ENCODE measurements at places on chromosomes 2 and 18.

- ATAC-seq, result peak; percentile 23
Measured at GRCh38 chr2:20221555-20221973, 3.4 kb downstream of the SDC1 start.

- no peak for ATAC-seq
Measured at GRCh38 chr2:38095079-38095995, 19.4 kb upstream of the CYP1B1 start.

DNA sequence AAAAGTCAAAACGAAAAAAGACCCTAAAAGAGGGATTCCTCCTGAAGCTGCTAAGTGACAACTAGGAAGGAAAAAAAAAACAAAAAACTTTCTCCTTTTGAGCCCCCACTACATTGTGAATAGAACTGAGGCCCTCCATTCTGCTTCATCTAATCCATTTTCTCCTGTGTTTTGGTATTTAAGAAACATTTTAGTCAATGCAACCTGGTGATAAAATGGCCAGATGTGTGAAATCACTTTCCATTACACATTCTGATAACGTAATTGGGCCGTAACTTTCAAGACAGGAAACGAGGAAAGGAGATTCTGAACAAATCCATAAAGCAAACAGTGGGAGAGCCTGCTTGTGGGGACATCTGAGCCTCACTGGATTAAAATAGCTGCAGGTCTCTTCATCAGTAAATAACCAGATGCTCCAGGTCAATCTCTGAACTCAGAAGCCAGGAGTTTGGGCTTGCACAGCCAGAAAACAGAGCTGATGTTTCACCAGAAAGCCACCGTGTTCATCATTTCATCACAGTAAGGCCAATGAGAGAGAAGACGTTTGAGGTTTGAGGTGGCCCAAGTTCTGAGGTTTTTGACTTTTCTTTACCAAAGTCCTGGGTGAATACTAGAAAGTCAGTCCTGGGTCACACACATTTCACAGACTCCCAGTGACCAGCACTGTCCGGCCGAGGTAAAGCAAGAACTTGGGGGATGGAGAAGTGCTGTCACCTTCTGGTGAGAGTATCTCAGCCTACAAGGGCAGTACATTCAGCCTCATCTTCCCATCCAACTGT is 47.8 kb downstream of the TGFA start:
- ATAC-seq, result no peak

- ATAC-seq, result no peak
Measured at GRCh38 chr2:232406556-232407310, at the start of gene ALPG. Gene ALPG, plus strand, starts transcription at chr2:232406844. Its CDS starts 51 bp downstream, at chr2:232406895.

GRCh38 chr18:26637324-26637723 is 89.0 kb upstream of the KCTD1 start:
- no peak for ATAC-seq

DNA sequence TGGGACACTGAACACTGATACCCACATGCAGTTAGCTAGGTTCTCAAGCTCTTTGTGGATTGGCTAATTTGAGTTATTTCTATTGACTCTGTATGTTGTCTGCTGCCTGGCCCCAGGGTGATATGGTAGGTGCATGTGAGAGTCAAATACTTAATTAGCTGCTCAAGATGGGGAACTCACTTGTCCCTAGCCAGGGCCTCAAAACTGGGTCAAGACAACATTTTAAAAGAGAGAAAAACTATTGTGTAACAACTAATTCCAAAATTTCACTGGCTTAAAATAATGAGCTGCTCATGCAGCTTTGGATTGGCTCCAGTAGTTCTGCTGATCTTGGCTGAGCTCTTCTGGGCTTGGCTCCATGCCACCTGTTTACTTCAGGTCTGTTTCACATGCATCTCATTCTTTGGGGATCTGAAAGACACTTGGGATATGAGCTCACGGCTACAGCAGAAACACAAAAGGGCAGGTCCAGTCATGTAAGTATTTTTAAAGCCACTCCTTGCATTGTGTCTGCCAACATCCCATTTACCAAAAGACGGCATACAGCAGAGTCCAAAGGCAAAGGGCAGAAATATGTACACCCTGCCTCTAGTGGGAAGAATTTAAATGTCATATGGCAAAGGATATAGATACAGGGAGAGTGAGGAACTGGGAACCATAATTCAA is 716.8 kb downstream of the SUCLG1 start:
- ATAC-seq, result no peak

DNA sequence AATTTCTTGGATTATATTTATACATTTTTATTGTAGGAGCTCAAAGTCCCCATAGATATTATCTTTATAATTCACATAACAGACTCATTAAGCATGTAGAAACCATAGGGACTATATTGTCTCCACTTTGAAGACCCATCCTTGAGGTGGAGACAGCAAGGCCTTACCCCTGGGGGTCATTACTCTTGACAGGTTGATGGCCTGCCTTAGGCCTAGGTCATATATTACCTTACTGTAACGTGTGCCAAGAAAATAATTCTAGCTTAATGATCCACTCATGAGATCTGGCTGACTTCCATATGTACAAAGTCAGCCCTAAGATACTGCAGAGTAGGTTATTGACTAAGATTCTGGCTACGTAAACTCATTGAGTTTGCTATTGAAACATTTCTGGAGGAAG is 65.4 kb upstream of the GLS start:
- ATAC-seq, result no peak

GRCh38 chr2:4188561-4188960 is 485.2 kb downstream of the DCDC2C start:
- no peak for ATAC-seq

- no peak for ATAC-seq
Measured at GRCh38 chr2:196144513-196145126, 26.8 kb downstream of the STK17B start.

- ATAC-seq, result no peak
Measured at GRCh38 chr18:37235583-37235982, 330.0 kb downstream of the CELF4 start.

DNA sequence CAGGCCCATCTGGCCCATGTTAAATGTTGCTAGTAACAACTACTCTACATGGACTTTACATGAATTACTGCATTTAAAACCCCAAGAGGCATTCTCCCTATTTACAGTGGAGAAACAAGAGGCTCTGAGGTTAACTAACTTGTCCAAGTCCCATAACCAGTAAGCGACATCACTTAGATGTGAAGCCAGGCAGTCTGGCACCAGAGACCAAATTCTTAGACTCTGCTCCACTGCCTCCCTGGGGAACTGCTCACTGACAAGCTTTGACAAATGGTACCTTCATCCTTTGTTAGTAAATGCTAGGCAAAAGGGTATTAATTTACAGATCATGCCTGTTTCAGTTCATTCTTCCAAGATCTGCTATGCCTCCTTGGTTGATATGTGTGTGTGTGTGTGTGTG is 124.8 kb downstream of the AFF3 start:
- peak; percentile 23 for ATAC-seq

GRCh38 chr2:46229134-46230063 is 67.8 kb upstream of the EPAS1 start:
- ATAC-seq, result no peak

GRCh38 chr2:204984518-204984917 is 439.2 kb downstream of the PARD3B start:
- ATAC-seq, result no peak

- ATAC-seq, result no peak
Measured at GRCh38 chr2:204923957-204924356, 378.7 kb downstream of the PARD3B start.

DNA sequence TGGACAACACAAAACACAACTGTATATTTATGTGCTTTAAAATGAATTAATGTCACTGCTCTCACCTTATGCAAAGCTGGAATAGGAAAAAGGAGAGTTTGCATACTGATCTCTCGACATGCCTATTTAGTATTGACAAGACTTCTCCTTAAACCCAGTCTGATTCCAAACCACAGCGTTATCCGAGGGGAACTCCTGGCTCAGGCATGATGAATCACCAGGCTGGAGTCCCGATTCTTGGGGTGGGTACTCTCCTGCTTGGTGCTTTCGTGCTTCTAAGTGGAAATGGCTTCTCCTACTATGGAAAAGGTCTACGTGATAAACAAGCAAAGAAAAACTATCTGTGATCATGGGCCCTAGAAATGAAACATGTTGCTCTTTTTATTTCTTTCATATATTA is 88.9 kb upstream of the SLC35G4 start:
- no peak for ATAC-seq

DNA sequence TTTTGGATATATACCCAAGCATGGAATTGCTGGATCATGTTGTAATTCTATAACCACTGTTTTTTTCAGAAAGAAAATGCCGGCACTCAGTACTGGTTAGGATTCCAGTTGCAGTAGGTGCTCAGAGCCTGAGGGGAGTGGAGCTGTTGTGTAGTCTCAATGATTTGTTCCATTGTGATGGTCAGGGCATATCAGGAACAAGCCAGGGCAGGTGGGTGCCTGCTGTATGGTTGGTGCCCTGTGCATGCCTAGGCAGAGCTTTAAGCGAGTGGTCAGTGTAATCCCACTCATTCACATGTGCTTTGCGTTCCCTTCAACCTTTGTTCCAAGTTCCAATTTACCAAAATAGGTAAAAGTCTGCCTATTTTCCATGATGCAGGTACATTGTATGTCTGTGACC is 100.9 kb downstream of the FHOD3 start:
- ATAC-seq, result peak; percentile 41

- ATAC-seq, result no peak
Measured at GRCh38 chr2:128298846-128299507, 19.7 kb downstream of the HS6ST1 start.

DNA sequence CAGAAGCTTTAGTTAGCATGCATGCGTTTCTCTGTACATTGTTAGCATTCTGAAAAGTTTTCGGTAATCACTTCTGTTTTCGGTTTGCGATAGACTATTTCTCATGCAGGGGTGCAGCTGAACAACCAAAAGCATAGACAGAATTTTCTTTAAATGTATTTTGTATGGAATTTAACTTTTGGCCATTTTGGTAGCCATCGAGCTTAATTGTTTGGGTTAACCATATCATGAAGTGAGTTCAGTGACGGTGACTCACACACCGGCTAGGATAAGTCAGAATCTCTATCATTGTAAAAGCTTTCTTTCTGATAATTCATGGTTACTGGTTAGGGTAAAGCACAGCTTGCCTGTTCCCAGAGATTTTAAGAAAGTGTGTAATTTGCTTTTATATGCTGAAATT is 107.2 kb downstream of the CD226 start:
- ATAC-seq, result no peak

GRCh38 chr2:135299658-135300244 is 231.3 kb downstream of the ZRANB3 start:
- peak; percentile 71 for ATAC-seq

- no peak for ATAC-seq
Measured at GRCh38 chr18:48986851-48987761, 36.3 kb upstream of the SMAD7 start.

DNA sequence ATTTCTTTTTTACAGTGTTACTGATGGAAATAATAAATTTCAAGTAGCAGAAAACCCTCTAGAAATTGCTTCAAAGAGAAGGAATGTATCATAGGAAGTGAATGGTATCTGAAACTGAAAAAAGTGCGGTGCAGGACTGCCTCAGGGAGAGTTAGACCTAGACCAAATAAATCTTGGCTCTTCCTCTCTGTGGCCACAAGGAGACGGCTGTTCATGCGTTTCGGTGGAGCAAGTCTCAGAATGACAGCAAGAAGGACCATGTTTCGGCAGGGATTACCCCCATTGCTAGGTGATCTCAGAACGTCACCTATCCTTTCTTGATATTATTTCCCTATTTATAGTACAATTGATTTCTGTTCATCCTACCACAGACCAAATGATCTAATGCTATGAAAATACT is 522.3 kb downstream of the SOX11 start:
- no peak for ATAC-seq

GRCh38 chr18:11785444-11786055 is 65.7 kb upstream of the CHMP1B start:
- ATAC-seq, result no peak

GRCh38 chr18:48293954-48294898 is 115.0 kb downstream of the ZBTB7C start:
- ATAC-seq, result peak; percentile 41

- no peak for ATAC-seq
Measured at GRCh38 chr2:24375349-24376087, 15.2 kb upstream of the ITSN2 start.

GRCh38 chr2:190794377-190794776 is 86.2 kb upstream of the GLS start:
- no peak for ATAC-seq

DNA sequence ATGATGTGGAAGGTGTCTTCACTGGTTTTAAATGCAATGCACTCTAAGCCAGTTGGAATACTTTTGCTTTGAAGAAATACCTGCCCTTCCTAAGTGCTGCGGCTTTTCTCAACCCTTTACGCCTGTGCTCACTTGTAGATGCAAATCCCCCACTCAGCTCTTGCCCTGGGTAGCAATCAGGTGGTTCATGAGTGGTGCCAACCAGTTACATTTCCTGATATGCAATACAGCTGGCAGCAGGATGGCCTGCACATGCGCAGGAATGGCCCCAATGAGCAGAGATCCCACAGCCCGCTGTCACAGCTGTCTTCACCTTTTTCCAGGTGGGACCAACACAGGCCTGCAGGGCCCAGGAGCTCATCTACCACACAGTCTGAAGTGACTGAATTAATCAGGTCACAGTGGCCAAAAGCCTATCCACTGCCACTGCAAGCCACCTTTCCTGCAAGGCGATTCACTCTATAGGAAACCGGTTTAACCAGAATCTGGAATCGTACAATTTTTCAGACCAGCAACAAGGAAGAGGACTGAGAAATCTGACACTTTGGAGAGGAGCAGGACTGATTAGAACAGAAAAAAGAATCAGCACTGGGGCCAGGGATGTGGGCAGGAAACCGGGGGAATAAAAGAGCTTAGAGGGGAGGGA is 247.8 kb downstream of the MYT1L start:
- no peak for ATAC-seq

DNA sequence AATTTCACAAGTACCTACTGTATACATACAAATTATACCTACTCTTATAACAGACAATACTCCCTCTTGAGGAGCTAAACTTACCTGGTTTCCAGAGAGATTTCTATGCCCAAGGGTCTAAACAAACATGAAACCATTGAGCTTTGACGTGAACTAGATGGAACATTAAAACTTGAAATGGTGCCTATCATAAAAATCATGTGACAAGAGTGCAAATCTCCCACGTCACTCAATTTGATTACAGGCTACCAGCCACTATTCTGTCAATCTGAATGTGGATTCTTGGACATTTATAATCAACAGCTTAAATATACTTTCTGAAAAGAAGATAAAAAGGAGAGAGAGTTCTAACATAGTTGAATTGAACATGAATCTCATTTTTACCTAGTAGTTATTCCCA is 297.1 kb upstream of the SESTD1 start:
- no peak for ATAC-seq

DNA sequence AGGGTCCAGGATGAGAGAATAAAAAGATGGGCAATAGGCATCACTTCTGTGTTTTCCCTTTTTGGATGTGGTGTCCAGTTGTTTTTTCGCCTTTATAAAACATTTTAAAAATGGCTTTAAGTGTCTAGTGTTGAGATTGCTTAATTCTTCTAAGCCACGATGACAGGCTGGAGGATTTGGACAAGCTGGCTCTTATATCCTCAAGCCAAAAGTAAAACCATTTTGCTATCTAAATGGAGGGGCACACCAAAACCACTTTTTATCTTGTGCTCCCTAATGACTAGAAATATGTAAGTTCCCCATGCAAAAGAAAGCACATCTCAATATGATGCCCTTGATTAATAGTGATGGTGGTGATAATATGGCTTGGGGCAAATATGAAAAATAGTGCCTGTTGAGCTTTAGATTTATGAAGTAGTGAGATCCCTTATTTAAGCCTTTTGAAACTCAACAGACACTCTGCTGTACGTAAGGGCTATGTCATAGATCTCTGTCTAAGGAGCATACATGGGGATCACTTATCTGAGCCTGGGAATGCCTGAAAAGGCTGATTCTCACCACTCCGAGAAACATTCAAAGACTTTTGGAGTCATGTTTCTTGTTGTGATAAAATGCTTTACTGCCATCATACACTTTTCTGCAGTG is 185.5 kb downstream of the KCNS3 start:
- ATAC-seq, result no peak

- ATAC-seq, result peak; percentile 41
Measured at GRCh38 chr2:19580830-19581229, 222.4 kb upstream of the OSR1 start.
